ENCODE measurements at places on chromosomes 1 and 21.

GRCh38 chr1:55746710-55747109 is 531.5 kb upstream of the USP24 start:
- DNase-seq, result no peak

- no peak for DNase-seq
Observed at GRCh38 chr1:40317394-40318074, 448 bp upstream of the COL9A2 start.

DNA sequence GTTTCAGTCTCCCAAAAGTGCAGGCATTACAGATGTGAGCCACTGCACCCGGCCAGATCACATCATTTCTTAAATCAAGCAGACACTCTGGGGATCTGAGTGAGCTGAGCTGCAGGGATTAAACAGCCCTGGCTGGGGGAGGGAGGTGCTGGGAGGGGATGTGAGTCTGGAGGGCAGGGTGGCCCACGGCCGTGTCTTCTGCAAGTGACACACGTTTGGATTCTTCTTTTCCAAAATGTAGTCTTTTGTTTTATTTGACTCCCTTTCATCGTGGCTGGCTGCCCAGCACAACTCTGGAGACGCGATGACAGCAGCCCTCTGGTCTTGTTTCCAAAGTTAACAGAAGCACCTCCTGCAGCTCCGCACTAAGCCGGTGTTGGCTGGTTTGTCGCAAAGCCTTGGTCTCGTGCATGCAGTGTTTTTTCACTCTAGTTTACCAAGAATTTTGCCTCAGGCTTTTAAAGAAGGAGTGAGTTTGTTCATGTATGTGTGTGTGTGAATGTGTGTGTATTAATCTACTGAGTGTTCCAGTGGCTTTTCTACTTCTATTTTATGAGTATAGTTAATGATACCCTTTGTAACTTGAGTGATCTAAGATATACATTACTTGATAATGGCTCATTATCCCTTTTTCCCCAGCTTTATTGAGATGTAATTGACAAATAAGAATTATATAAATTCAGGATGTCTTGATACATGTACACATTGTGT is 2.8 kb upstream of the KRTAP10-5 start:
- DNase-seq, result no peak

DNA sequence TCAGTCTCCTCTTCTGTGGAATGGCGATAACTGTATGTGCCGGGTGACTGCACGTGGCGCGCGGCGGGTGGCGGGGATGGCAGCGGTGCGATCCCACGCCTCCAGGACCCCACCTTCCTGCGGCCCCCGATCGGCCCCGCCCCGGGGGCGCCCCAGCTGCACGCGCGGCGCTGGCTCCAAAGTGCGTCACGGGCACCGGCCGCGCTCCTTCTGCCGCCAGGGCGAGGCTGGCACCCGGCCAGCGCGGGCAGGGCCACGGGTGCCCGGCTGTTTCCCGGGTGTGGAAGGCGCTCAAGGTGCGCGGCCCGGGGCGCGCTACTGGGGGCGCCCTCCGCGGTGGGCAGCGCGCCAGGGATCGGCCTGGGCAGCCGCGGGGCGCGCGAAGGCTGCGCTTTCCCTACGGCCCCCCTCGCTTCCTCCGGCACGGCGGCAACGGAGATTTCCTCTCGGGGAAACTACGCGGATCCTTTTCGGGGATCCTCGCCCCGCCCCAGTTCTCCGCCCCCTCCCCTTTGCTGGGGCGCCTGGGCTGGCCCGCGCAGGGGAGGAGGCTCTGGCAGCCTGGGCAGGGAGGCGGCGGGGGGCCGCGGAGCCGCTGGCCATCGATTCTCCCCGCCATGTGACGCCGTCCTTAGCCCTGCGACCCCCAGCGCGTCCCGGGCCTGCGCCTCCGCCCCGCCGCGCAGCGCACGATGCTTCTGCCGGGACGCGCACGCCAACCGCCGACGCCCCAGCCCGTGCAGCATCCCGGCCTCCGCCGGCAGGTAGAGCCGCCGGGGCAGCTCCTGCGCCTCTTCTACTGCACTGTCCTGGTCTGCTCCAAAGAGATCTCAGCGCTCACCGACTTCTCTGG is at the start of gene EVA1C:
EVA1C (plus strand) TSS at position 545 of the 853 bp plus-strand sequence; CDS start at position 693, 148 bp downstream.
- DNase-seq, result no peak

DNA sequence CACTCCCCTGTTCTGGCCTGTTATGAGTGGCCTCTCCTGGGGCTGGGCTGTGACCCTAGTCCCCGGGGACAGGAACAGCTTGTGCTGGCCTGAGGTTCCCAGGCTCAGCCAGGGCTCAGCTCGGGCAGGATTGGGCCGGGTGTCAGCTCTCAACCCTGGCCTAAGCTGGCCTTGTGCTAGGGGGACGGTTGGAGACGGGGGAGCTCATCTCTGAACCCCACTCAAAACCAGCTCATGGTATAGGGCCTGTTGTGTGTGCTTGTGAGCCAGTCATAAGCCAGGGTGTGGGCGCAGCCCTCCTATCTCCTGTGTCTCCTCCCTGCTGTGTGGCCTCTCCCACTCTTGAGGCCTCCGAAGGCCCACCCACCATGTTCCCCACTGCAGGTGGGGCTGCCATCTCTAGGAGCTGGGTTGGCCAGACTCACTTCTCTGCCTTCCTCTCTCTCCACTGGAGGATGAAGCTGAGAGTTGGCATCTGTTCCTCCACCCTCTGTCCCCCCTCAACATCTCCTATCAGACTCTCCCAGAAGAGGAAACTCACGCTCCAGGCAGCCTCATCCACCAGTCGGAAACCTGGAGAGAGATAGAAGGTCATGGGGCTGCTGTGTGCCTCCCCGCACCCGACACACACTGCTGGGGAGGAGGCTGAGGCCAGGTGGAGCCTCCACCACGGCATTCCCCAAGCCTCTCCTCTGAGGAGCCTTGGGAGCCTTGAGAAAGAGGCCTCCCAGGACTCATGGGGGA is 1.4 kb downstream of the PEAR1 start:
- no peak for DNase-seq

DNA sequence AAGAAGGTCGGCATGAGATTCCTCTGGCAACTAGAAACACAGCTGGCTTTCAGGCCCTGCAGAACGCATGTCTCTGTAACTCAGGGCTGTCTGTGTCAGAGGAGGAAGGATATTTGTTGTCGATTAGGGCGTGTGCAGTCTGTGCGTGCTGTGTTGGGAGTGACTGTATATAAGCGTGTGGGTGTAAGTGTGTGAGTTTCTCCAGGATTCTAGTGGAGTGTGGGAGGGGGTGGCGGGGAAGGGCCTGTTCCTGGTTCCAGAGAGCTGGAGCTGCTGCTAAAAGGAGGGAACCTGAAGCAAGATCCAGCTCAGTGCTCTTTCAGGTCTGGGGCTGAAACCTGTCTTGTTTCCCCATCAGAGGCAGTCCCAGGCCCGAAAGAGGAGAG is 74.3 kb downstream of the SLC16A1 start:
- no peak for DNase-seq
